GM19239 (cell line): ENCODE measurements at places on chromosomes 6 and 20.

DNA sequence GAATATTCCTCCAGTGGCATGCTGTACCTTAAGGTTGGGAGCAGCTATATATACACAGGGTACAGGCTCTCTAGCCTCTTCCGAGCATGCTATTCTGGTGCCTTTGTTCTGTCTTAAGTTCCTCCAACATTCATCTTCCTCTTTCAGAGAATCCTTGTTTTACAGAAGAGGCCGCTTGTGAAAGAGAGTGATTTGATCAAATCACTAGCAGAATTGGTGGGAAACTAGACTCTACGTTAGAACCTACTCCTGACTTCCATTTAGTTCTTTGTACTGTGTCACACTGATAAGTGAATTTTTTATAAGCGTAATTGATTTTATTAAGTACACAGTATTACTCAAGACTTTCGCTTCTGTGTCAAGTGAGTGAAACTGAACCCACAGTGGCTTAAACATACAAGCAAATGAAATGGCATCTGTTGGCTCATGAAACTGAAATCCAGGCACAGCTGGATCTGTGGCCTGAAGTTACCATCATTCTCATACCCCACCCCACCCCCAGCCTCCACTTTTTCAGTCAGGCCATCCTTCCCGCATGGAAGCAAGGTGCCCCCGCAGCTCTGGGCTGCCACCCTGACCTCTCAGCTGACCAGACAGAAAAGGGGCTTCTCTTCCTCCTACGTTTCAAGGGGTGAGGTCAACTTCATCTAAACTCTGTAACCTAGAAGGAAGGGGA is 102.3 kb downstream of the RPP40 start:
- no peak for DNase-seq

DNA sequence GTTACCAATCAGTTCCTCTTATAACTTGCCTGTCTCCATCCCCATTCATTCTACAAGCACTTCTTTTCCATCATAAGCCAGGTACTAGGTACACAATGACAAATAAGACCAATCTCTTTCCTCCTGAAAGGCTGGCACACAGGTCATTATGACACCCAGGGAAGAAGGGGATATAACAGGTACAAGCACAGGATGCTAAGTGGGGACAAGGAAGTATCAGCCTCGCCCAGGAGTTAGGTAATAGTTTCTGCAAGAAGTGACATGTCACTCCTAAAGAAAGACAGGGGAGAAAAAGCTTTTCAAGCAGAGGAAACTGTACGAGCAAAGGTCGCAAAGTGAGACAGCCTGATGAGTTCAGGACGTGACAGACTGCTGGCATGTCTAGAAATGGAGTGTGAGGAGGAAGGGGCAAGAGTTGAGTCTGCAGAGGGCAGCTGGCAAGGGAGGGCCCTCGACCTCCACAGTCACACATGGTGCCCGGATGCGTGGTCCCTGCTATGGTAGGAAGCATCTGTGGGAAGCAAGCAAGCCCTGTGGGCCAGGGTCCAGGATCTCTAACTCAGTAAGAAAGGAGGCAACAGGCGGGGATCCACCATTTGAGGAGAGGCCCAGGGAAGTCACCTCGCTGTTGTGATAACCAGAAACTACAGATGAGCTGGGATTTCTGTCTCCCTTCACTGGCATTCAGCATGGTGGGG is 40.4 kb downstream of the GPLD1 start:
- DNase-seq, result no peak

- DNase-seq, result peak; percentile 29
These were observed 72.1 kb downstream of the MAP3K5 start for GRCh38 chr6:136720045-136720770.

GRCh38 chr6:25959890-25960536 is 2.6 kb upstream of the TRIM38 start:
- DNase-seq, result no peak

- no peak for DNase-seq
These were observed 69.0 kb downstream of the ZHX3 start for GRCh38 chr20:41248368-41249024.

DNA sequence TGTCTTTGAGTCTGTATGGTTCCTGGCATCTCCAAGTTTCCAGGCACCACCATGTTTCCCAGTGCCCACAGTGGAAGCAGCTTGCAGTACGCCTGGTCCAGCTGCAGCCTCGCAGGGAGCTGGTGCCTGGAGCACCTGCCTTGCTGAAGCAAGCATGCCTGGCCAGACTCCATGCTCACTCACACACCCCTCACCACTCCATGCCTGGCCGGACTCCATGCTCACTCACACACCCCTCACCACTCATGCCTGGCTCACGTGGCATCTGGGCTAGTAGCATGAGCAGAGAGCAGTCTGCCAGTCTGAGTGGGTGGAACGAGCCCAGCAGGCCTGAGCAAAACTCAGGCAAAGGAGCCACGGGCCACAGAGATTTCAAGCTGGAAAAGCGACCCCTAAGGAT is 214.3 kb downstream of the TFAP2C start:
- DNase-seq, result no peak

GRCh38 chr6:142887517-142887916 is 57.5 kb downstream of the HIVEP2 start:
- no peak for DNase-seq

GRCh38 chr6:39294133-39294532 is 20.1 kb downstream of the KCNK17 start:
- no peak for DNase-seq

GRCh38 chr6:18958146-18958545 is 571.0 kb downstream of the RNF144B start:
- DNase-seq, result no peak

DNA sequence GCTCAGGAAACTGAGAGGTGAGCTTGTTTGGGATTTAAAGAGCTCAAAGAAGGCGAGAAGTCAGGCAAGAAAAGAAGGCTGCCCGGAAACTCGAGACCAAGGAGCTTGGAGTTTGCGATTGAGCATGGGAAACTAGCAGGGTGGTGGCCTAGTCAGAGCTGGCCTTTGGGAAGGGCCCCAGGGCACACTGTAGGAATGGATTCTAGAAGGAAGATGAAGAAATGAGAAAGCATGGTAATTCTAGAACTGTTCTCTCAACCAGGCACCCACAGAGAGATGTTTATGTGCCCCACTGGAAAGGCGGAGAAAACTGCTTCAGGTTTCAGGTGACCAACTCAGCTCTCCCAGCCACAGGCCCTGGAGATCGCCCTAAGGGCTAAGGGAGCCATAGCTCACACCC is 126.2 kb downstream of the FOXO3 start:
- DNase-seq, result no peak

GRCh38 chr6:46288835-46289234 is 118.1 kb upstream of the ENPP5 start:
- no peak for DNase-seq

GRCh38 chr6:1609041-1609647 is 571 bp upstream of the FOXC1 start:
- no peak for DNase-seq

- no peak for DNase-seq
These were observed 2695.0 kb upstream of the DEFB115 start for GRCh38 chr20:28562510-28562898.
